Kasumi-1 (cell line): ENCODE measurements at places on chromosomes 1 and 21.

DNA sequence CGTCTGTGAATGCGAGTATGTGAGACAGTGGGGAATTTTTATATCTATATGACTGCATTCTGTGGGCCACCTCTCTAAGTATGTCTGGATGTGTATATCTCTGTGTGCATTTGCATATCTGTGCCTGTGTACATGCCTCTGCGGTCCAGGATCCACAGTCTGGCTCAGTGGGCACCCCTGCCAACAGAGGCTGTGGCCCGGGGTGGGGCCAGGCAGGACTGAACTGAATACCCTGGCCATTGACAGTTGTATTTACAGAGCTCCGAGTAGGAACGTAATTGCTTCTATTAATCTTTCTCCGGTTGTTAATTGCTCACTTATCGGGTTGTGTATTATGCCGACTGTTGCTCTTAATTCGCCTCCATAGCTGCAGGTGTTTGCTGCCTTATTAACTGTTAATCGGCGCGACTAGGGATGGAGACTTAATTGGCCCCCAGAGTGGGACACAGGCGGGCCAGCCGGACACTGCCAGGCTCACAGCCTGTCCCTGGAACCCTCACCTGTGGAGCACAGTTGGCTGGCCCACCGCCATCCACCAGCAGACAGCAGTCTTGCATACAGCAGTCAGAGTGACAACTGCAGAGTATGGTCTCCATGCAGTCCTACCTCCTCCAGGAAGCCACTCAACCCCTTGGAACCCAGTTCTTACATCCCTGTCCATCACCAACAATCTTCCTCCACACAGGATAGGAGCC, 22.4 kb upstream of the ADGRB2 start:
- no peak for DNase-seq

DNA sequence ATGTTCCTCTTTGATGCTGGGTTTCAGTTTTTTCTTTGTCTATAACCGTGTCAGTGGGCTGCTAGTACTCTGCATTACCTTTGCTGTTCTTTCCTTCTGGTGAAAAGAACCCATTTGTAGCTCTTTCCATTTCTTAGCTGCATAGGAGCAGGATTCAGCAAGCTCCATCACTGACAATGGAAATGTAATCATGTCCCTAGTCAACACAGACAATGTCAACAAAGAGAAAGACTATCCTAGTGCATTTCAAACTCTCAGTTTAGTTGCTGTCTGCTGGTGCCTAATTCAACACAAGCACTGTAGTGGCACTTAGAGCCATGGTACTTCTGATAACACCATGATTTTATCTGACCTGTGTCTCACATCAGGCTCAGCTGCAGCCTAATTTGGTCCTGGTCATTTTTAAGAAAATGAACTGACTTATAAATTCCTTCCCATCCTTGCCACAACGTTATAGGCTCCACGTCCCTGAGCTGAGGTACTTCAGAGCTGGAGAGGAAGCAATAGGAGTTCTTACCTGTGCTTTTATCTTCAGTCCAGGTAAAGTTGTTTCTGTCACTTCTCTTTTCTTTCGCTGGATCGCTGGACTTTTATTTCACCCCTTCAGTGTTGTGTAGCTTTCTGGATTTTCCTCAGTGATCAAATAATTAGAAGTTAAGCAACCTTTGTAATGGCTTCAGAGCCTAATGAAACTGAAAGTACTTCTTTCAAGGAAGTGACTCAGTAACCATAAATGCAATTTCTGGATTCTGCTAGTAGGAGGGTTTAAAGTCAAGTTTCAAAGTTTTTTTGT, at the start of gene GBP3:
GBP3 (minus strand) TSS at position 700 of the 793 bp plus-strand sequence. CDS start 2,145 bp downstream, outside the sequence.
- DNase-seq, result peak; percentile 80

- DNase-seq, result no peak
Measured at GRCh38 chr1:187893471-187893870, 1064.7 kb downstream of the PLA2G4A start.

GRCh38 chr1:121525355-121525754, 340.6 kb downstream of the SRGAP2C start:
- DNase-seq, result no peak
